NCI-H526 treated with DMSO at 0.1 percent for 48 hours (cell line): ENCODE measurements at places on chromosomes 11 and 22.

GRCh38 chr22:45319324-45319685, 9.6 kb downstream of the FAM118A start:
- DNase-seq: no peak

DNA sequence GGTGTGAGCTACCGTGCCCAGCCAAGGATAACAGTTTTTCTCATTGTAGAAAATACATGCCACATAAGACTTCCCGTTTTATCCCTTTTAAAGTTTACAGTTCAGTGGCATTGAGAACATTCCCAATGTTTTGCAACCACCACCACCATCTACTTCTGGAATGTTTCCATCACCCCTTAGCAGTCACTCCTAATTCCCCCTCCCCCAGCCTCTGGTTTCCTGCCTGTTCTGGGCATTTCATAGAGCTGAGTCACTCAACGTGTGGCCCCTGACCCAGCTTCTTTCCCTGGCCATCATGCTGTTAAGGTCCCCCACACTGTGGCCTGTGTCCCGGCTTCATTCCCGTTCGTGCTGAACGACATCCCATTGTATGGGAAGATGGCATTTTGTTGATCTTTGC, 30.7 kb downstream of the FGF4 start:
- no peak for DNase-seq

DNA sequence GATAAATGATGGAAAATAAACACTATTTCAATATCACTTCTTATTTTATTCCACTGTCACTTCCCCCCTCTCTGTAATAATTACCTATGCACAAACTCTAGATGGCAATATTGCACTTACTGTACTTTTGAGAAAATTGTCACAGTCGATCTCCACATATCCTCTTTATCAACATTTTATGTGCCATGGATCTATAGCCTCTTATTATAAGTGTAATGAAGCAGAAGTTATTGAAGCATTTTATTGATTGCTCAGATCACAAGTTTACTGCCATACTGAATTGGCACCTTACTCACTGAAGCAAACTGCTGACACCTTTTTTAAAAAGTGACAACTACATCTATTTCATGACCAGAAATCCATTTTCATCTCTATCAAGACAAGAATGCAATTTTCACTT, 133.4 kb downstream of the DCDC1 start:
- DNase-seq: peak; percentile 58

- no peak for DNase-seq
Observed at GRCh38 chr22:39498368-39498767, 3.7 kb upstream of the MIEF1 start.

- DNase-seq: no peak
Observed at GRCh38 chr11:64078905-64079304, 43.2 kb downstream of the FLRT1 start.

DNA sequence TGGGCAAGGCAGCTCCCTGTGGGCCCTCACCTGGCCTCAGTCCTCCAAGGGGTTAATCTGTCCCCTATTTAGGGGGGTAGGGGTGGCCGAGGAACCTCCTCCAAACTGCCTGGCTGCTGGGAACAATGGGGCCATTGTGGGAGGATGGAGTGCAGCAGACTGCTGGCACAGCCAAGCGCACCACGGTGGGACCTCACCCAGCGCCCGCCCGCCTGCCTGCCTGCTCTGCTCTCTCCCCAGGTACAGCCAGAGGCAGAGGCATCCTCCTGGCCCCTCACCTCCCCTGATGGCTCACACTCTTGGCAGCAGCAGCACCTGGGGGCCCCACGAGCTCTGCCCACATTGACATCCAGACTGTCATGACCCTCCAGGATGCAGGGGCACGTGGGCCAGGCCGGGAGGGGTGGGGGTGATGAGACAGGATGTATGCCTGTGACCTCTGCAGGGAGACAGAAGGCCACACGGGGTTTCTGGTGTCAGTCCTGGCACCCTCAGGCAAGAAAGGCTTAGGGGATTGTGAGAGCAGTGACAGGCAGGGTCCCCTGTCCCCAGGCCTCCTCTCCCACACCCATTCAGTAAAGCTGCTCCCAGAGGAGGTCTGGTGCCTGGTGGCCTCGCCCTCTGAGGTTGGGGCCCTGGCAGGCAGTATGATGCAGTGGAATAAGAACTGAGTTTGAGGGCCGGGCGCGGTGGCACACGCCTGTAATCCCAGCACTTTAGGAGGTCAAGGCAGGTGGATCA, 11.4 kb downstream of the BCL9L start:
- peak; percentile 99 for DNase-seq

GRCh38 chr11:61618978-61619377, 38.1 kb upstream of the SYT7 start:
- DNase-seq: no peak

GRCh38 chr11:67013511-67014045, 9.4 kb upstream of the SYT12 start:
- no peak for DNase-seq

- peak; percentile 57 for DNase-seq
Observed at GRCh38 chr11:79434283-79434682, 6.5 kb downstream of the TENM4 start.

DNA sequence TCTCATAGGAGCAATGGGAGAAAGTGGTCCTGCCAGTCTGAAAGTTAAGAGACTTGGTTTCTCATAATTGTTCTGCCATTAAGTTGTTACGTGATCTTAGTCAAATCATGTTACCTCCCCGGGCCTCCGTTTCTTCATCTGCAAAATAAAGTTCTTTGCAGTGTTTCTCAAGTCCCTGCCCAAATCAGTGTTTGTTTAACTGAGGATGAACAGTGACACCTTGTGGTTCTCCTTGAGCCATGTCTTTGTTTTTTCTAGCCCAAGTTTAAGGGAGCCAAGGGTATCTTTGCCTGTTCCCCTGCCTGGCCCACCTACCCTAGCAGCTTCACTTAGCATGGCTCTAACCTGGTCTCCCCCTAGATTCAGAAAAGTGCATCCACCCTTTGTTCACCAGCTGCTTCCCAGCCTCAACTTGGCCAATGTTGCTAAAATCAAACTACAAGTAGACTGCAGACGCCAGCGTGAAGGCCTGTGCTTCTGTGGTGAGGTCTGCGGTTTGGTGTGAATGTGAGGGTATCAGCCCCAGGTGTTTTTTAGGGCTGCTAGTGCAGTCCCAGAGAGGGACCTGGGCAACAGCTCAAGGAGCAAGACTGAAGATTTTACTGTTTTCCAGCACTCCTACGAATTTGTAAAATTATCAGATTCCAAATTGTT, 35.5 kb downstream of the FZD4 start:
- DNase-seq: peak; percentile 41

DNA sequence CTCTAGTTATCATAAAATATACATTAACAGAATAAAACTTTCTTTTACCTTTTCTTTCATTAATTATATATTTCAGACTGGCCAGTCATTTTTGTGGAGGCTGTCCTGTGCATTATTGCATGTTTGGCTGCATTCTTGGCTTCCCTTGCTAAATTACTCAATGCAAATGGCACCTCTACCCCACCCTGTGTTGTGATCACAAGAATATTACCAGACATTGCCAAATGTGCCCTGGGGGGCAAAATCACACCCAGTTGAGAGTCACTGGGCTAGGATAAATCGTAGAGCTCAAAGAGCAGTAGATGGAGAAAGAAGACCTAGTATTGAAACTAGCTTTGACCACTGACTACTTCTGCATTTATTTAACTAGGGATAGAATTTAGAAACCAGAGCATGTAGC, 1257.8 kb upstream of the TENM4 start:
- no peak for DNase-seq

- no peak for DNase-seq
Observed at GRCh38 chr11:41005986-41006385, 453.5 kb downstream of the LRRC4C start.

GRCh38 chr11:67055812-67056211, 835 bp upstream of the RHOD start:
- peak; percentile 12 for DNase-seq

GRCh38 chr11:113603277-113604059, 102.6 kb downstream of the TMPRSS5 start:
- no peak for DNase-seq

GRCh38 chr11:105781807-105782206, 171.9 kb downstream of the GRIA4 start:
- no peak for DNase-seq

DNA sequence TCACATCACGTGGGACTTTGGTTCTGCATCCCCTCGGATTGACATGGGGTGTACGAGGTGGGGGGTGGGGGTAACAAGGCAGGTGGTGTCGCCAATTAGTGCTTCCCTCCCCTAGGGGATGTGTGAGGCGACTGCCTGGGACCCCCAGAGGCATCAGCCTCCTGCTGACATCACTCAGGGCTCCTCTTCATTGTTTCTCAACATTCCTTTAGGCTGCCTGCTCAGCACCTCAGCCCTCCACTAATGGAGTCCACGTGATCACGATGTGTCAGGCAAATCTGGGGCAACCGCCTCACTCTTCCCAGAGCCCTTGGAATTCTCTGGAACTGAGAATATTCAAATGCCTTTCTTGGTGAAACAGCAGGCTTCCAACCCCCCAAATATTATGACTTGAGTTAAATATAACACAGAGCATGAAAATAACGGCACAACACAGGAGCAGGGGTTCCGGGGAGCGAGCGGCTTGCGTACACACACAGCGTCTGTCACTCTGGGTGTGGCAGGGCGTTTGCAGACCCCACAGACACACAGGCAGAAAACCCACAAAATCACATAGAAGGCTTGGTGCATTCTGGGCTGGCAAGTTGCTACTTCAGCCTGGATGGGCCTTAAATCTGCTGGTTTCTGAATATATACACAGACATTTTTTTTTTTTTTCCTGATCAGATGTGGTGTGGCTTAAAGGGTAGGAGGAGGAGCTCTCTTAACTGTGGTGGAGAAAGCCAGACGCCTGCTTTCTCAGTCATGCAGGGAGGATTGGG, 170.1 kb upstream of the CADM1 start:
- no peak for DNase-seq

DNA sequence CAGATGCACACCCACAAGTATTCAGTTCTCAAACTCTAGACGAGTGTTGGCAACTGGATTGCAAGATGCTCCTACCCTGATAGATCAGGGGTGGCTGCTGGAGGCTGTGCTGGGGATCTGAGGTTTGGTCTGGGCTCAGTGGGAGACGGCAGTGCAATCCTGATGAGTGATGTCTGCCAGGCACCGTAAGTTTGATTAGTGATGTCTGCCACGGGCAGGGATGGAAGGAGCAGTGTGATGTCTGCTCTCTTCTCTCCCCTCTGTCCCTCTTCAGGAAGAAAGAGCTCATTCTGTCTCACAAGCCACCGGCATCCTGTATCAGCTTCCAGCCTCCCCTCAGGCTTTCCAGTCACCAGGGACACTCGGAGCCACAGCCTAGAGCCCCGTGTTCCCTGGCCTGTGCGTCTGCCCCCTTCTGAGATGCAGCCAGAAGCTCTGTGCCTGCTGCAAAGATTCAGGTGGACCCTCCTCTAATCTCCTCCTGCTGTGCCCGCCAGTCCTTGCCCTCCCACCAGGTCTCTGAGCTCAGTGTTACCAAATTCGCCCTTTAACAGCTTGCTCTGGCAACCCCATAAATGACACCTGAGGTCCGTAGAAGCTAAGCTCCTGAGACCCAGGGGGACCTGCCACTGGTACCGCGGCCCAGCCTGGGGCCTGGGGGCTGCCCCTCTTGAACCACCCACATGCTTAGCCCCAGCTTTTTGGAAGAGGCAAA, 19.9 kb downstream of the TP53I11 start:
- no peak for DNase-seq

DNA sequence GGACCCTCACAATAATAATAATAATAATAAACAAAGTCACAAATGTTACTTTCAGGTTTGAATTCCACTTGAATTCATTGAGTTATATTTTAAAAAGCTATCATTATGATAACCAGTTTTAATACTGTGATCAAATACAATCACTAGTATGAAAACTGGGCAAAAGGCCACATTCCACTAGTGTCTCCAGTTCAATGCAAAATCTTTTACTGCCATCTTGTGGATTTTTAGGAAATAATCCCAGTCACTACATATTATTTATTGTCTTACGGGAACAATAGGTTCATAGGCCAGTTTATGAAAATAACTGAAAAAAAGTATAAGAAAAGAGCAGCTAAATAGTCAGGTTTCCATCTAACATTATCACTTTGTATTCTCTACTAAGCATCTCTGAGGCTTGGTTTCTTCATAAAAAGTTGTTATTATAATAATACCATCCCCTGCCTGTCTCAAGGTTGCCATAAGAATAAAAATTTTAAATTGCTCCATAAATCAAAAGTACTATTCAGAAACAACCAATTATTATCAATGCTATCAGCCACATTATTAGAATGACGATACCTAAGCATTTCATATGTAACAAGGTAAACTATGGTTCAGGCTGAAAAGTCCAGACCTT, 533.9 kb upstream of the CCDC90B start:
- peak; percentile 76 for DNase-seq

DNA sequence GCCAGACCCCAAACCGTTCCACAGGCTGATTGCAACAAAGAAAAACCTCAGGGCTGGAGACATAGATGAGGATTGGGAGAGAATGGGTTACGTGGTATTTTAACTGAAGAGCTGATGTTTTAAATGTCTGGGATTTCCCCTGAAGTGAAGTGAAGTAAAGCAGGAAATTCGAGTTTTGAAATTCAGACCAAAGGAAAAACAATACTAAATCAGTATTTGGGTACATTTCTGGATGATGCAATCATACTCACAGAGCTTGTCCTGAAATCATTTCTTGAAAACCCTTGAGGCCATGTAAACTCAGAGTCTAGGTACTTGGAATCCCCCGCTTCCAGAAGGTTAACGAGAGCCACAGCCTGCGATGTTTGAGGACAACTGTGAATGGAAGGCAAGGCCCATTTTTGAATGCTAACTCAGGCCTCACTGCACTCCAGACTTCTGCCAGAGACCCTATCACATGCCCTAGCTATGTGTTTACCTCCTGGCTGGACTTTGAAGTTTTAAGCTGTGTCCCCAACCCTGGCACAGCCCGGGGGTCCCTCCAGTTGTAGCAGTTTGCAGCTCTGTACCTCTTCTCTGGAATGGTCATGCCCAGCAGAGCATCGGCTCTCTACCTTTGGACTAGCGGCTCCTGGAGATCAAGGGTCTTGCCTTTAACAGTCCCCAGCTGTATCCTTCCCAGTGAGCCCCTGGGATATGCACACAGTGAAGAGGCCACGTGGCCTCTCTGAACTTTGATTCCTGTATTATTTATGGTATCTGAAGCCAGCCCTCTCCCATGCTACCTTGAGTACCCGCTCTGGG, 5.4 kb upstream of the FTH1 start:
- DNase-seq: peak; percentile 21

GRCh38 chr22:30089655-30089974, 9.4 kb downstream of the HORMAD2 start:
- DNase-seq: no peak
